NCI-H2081 treated with DMSO at 0.1 percent for 48 hours (cell line): ENCODE measurements at places on chromosomes 1 and 21.

DNA sequence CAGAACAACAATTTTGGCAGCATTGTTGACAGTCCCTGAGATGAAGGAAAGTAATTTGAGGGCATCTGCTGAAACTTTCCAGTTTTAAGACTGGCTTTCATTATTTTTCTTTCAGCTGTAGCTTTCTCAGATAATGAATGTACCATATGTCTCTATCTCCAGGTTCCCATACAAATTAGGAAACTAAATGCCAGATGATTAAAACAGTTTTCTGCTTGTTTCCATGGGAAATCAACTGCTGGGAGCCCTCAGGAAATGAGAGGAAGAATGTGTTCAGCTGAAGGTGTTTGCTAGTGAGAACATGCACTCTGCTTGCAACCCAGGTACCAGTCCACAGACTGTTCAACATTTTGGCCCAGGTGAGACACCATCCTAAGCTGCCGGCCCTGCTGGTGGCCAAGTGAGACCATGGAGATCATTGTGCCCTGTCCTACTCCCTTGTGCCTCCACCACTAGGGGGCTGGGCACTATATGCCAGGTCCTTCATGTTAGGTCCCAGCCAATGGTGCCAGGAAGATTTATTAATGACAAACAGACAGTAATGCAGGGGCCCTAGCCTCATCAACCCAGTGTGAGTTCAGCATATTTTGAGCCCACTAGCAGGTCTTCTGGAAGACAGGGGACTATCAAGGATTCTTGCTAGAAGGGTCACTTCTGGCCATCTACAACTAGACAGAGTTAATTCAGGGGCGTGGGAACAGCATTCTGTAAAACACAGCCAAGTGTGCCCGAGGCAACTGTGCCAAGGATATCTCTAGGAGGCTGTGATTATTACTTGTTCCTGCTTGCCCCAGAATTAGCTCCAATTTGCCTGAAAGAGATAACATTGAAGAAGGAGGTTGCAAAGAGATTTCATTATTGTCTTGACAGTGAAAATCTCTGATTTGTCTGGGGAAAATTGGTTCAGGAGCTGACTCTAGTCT lies 17.0 kb upstream of the LRRC8C start:
- DNase-seq, result no peak

DNA sequence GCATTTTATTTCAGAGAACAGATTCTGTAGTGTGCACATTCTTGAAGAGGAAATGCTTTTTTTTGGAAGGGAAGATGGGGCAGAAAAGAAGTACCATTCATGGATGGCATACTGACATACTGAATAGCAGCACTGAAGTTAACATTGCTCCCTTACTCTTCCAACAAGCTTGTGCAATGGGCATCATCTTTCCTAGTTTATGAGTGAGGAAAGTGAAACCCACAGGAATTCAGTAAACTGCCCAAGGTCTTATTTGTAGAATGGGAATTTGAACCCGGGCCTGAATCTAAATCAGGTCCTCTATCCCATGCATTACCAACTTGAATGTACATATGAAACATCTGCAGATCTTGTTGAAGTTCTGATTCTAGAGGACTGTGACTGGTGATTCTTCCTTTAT lies 215.7 kb upstream of the FGGY start:
- no peak for DNase-seq

DNA sequence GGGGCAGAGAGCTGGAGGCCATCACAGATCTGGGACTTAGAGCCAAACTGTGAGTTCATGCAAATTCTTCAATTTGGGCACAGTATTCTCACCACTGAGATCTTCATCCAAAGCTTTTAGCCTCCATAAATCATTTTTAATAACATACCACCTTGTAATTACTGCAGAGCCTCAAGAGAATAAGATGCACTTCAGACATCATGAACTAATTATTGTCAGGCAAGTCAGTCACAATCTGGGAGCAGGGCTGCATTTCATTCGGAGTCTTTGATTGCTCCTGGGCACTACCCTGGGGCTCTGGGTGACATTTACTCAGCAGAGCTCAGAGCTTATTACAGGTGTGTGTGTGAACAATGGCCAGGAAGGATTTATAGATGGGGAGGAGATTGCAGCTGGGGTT lies 623.7 kb downstream of the PTPRU start:
- no peak for DNase-seq

DNA sequence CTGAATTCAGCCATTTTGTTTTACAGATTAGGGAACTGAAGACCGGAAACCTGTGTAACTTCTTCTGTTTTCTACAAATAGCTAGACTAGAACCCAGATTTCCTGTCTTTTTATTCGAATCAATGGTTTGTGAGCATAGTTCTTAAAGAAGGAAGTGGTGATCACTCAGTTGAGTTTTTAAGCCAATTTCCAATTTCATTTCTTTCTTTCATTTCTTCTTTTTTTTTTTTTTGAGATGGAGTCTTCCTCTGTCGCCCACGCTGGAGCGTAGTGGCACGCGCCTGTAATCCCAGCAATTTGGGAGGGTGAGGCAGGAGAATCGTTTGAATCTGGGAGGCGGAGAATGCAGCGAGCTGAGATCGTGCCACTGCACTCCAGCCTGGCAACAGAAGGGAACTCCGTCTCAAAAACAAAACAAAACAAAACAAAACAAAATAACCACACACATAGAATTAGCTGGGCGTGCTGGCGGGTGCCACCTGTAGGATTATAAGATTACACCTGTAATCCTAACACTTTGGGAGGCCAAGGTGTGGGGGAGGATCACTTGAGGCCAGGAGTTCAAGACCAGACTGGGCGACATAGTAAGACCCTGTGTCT lies 3.0 kb upstream of the MDM4 start:
- DNase-seq, result no peak
